ENCODE measurements at places on chromosomes 3 and 15.

DNA sequence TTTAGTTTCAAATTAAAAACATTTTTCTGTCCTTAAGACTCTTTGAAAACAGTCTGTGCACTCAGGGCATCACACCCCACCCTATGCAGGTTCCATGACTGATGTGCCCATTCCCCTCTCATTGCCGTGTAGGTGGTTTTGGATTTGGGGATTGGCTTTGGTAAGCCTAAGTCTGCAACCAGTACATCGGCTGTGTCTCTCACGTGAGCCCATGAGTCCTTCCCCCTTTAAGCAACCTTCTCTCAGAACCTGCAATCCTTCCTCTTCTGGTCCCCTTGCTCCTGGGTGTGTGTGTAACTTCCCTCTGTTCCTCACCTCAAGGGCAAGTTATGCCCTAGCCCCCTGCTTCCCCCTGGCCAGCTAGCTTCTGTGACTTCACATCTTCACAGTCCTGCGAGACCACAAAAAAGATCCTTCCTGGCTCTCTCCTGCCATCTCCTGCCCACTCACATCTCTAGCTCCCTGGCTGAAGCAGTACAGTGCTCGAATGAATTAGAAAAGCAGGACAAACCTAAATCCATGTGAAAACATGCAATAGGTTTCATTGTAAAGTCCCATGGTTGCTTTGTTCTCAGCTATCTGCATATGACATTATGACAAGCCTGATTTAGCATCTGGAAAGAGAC, 126.7 kb downstream of the UACA start:
- DNase-seq: no peak

DNA sequence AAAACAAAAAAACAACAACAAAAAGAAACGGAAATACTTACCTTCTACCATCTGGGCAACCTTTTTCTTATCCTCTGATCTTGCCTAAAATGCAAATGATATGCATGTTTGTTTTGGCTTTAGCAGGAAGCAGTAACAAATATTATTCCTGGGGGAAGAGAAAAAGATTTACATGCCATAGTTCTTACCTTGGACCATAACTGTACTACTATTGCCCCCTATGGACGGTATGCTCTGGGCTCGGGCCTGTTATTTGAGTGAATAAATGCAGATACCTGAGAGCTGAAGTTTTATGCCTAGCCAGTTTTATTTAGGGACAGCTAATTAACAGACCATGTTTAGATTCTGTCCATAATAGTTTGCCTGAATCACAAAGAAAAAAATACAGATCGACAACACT, 12.6 kb upstream of the STARD5 start:
- DNase-seq: no peak

DNA sequence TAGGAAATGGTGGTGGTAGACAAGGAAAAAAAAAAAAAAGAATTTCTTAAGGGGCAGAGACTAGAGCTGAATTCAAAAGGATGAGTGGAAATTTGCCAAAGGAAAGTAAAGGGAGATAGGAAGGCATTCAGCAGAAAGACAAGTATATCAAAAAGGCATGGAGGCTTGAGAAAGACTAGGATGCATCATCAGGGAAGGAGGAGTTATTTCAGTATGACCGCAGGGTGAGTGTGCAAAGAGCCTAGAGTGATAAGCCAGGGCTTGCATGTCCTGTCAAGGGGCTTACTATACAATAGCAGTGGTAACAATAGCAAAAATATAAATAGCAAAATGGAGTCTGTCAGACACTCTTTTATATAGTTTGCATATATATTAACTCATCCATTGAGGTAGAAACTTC, 112.0 kb downstream of the FRMD4B start:
- DNase-seq: no peak

- DNase-seq: no peak
These were observed 65.3 kb downstream of the FAIM start for GRCh38 chr3:138673641-138674530.

DNA sequence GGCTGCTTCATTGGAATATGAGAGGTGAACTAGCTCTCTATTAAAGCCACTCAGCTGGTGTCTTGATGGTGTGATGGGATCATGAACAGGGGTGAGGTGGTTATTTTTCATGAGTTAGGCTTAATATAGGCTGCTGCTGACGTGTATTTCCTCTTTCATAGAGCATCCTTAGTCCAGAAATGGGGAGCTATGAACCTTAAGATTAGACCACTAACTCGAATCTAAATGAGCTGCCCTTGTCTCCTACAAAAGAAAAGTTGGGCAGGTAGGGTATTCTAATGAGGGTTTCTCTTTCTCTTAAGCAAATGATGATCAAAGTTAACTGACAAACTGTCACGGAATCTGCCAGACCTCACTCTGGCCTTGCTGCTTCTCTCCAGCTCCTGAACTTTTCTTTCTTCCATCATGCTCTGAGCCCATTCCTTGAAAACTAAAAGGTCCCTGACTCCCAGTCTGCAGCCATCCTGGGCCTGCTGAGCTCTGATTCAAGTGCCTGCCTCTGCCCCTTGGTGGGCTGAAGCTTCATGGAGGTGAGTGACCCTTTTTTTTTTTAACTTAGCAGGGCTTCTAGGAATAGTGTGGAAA, at the start of gene TRIM69:
Gene TRIM69, plus strand, starts transcription at position 348 of the 585 bp plus-strand sequence. Its CDS starts 177 bp downstream, at position 525.
- DNase-seq: no peak

DNA sequence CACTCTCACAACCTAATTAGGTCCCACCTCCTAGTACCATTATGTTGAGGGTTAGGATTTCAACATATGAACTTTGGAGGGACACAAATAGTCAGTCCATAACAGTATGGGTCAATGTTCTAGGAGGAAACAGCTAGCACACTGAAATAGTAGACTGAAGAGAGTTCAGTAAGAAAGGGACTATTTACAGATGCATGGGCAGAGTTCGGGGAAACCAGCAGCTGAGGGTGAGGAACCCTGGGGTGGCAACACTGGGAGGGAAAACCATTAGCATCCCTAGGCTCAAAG, 78.0 kb upstream of the PXYLP1 start:
- no peak for DNase-seq

DNA sequence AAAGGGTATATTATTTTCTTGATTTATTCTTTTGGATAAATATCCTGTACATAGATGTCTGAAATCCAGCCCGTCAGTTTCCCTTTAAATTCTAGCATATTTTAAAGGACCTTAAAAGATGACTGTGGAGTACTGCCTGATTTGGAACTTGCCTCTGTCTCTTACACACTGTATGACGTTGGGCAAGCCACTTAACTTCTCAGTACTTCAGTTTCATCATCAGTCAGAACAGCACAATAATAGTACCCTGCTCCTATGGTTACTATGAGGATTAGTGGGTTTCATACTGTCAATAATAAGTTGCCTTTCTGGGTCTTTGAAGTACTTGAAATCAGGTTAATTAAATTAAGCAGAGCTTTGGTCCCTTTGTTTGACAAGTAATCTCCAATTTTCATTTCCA, 374.3 kb downstream of the TIGIT start:
- DNase-seq: no peak

- no peak for DNase-seq
These were observed 40.0 kb upstream of the OR5H6 start for GRCh38 chr3:98223907-98224672.

GRCh38 chr15:39578851-39579486, 1.9 kb upstream of the THBS1 start:
- DNase-seq: no peak

DNA sequence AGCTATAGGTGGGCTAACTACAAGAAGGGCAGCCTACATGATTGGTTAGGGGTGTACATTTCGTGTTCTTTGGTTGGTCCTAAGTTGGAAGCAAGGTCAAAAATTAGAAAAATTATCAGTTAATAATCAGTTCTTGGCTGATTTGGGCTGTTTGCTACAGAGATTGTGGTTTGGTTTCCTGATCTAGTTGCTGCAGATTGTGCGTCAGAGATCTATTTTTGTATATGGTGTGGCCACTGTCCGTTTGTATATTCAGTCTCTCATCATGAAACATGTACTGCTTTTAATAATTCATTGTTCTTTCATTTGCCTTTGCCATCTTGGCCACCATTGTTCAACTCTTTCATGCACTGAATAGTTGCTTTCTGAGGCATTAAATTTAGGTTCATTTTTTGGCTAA, 80.9 kb downstream of the LRRC3B start:
- DNase-seq: no peak

DNA sequence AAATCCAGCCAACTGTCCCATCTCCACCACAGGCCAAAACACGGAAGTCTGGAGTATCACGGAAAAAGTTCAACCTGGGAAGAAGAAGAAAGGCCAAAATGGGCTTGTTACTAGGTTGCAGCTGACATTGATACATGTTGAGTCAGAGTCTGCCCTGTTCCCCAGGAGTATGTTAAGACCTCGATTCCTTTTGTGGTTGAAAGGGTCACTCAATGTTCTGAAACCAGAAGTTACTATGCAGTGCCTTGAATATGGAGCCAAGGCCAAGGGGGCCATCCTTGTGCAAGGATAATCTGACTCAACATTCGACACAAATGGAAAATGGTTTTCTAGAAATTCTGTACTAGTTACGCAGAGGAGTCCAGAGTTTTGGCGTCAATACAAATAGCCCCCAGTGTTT, 104.2 kb downstream of the DGKG start:
- no peak for DNase-seq

DNA sequence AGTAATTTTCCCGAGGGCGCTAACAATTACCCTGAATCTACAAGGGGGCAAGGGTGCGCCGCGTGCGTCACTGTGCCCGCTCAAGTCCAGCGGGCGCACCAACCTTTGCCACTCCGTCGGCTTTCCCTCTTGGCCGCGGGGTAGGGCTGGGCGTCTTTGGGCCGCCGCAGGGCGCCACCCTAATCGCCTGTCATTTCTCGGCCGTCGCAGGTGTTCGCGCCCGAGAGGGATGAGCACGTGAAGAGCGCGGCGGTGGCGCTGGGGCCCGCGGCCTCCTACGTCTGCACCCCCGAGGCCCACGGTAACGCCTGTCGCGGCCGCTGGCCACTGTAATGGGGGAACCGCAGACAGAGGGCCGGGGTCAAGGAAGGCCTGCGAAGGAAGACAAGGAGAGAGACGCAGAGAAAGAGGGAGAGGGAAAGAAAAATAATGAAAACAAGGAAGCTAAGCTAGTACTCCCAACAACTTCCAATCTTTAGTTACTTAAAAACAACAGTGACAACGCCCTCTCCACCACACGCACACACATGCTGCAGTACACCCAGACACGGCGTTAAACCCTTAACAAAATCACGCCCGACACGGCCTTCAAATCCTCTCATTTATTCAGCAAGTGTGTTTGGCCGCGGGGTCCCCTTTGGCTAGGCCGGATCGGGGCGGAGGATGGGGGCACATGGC, 3.8 kb downstream of the SKOR1 start:
- no peak for DNase-seq

DNA sequence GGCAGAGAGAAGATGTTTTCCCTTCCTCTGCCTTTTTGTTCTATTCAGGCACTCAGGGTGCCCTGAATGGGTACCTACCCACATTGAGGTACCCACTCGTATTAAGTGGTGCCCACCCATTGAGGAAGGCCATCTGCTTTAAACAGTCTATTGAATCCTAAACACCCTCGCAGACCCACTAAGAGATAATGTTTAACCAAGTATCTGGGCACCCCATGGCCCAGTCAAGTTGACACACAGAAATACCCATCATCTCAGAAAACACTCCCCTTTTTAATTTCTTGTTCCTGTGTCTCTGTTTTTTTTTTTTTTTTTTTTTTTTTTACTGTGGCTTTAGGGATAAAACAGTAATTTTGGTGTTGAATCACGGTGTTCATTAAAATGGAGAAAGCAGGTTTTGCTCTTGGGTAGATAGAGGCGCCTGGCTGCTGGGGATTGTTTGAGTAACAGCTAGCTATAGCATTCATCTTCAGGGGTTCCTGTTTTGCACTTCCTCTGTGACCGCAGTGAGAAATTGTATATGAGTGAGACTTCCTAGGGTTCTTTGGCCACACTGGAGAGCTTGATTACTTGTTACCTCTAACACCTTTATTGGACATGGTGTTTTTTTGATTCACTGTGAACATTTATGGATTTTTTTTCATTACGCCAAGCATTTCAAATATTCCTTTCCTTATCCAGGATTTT, 259.1 kb downstream of the PTPRG start:
- no peak for DNase-seq

DNA sequence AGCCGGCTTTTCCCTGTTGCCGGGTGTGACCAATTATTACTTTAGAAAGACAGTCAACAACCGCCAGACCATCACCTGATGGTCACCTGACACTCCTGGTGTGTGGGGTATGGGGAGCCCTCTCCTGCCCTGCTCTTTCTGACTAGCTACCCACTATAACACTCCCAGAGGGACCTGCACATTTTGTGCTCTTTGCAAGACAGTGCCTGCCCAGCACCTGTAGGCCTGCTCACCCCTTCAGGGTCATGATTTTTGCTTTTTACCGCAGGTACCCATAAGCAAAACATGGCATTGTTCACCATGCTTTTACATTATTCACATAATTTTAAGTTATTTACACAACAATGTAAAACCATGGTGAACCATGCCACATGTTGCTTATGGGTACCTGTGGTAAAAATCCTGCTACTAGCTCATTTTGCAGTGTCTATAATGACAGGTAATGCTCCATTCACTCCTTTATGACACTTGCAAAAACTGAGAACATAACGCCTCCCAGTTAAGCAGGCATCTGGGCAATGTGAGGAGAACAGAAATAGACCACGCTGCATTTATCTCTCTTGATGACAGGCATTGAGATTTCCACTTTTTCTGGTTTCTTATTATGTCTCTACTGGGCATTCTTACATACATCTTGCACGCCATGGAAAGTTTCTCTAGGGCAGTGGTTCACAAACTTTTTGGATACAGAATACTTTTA, 9.9 kb downstream of the CCRL2 start:
- no peak for DNase-seq

GRCh38 chr15:59940928-59941327, 63.2 kb upstream of the FOXB1 start:
- DNase-seq: no peak

GRCh38 chr3:161640181-161640580, 143.6 kb downstream of the OTOL1 start:
- no peak for DNase-seq

DNA sequence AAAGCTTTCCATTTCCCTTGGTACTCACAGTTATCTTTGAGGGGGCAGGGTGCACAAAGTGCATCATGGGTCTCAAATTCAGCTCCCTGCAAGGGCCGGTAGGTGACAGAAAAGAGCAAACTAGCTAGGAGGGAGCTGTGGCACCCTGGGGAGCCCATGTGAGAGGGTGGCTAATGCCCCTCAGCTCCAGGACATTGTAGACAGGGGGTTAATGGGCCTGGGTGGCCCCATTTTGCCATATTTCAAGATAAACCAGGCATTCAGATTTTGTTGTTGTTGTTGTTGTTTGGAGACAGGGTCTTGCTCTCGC, 3.7 kb upstream of the SLC6A6 start:
- DNase-seq: no peak

Measured in activated naive CD4-positive, alpha-beta T cell (primary cell).